LHCN-M2 (cell line): ENCODE measurements at places on chromosomes 1 and 21. TPM values are rescaled to one million over a fixed set of nuclear protein-coding genes. Genes with fewer than 3 reads are reported as not detected.

GRCh38 chr1:201640624-201641023, 101.7 kb downstream of the NAV1 start:
- DNase-seq: no peak

Gene CDK18
- 0.34 and 0.71 TPM in 2 replicates for total RNA-seq

DNA sequence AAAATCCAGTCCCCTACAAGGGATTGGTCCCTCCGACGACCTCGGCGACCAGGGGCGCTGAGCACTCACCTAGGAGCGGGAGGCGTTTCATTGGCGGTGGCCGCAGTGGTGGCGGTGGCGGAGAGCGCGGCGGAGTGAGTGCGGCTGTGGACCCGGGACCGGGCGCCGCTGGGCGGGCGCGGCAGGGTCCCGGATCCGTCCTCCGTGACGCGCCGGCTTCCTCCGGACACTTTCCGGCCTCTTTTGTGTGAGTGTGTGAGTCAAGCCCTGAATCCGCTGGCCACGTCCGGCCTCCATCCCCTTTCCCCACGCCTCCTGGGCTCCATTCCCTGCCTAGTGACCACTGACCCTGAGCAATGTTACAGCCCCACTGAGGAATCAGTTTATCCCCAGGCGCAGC, at the start of gene ADGRL4:
TSS of gene ADGRL4 (minus strand) at position 167 of the 400 bp plus-strand sequence. CDS start at position 91, 76 bp downstream.
- peak; percentile 5 for DNase-seq

DNA sequence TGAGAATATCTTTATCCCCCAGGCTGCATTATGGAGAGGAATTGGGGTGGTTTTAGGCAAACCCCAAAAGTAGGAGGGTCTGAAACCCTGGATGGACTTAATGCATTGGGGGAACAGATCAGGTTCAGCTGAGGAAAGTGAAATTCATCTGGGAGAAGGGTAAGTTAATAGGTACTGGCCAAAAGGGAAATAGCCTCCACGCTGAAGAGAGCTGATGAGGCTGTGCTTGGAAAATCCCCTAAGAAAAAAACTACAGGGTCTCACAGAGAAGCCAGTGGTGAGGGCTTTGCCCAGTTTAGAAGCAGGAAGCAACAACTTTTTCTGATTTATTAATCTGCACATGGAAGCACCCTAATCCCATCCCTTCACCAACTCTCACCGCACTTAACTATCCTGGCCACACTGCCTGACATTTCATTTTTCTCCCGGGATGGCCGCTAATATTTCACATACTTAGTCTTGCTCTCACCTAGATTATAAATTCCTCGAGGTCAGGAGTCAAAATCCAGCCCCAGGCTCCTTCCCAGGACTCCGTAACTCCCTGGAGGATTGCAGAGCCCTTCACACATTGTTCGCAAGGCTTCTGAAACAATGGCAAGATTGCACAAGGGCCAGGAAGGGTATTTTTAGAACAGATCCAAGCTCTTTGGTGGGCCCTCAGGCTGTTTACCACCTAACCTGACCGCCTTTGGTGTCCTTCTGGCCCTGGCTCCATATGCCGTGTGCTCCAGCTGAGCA, 60.9 kb upstream of the TARBP1 start:
- DNase-seq: no peak

Gene LRRC3
- not detected in 2 replicates for total RNA-seq

DNA sequence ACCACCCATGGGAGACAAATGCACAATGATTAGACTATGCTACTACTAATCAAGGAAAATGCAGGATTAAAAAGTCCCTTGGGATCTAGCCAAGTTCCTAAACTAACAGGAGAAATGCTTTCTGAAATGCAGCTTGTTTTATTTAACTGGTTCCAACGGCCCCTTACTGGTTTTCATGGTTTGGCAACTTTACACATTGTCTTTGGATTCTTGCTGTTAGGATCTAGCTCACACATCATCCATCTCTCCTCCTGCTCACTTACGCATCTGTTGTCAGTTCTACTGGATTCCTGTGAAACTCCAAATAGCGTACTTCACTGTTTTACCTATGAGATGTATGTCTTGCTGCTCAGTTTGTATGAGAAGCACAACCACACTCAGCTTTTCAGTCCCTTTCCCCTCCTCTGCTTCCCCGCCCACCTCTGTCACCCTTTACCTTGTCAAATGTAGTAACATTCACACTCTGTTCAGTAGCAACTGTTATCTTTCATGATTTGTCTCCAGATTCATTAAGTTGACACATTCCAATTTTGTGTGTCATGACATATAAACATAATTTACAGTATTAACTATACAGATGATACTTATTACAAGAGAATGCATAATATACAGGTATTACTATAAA, 130.1 kb downstream of the SIM2 start:
- no peak for DNase-seq

Gene AVPR1B
- total RNA-seq: not detected in 2 replicates

GRCh38 chr1:7670334-7671145, 100.6 kb upstream of the VAMP3 start:
- DNase-seq: no peak

Gene DSCAM
- not detected in 2 replicates for total RNA-seq

Gene MIS18A
- total RNA-seq: 23.9 and 27.1 TPM in 2 replicates

Gene RGS13
- total RNA-seq: not detected in 2 replicates

Gene PAQR6
- 0.83 and 1.8 TPM in 2 replicates for total RNA-seq

Gene FAM72C
- 0.13 and 1.8 TPM in 2 replicates for total RNA-seq

Gene HTR6
- not detected in 2 replicates for total RNA-seq

GRCh38 chr21:37509802-37510393, 143.3 kb downstream of the DYRK1A start:
- DNase-seq: peak; percentile 41

Gene PRAMEF33
- total RNA-seq: not detected in 2 replicates

Gene TNFRSF8
- 0.19 TPM in 1 of 2 replicates, not detected in the other for total RNA-seq

DNA sequence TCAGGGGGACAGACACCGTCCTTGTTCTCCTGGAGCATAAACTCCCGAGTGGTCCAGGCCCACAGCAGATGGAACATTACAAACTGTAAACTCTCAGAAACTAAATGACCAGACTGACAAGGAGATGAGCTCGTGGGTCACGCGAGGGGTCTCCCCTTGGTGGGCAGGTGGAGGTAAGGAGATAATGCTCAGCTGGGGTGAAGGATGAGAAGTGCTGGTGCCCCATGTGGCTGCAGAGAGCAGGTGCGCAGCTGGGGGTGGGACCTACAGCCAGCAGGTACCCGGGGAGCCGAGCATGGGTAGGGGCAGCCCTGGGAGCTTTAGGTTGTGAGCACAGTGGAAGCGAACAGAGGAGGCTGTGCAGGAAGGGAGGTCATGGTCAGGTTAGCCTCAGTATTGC, 40.1 kb downstream of the AJAP1 start:
- DNase-seq: no peak

DNA sequence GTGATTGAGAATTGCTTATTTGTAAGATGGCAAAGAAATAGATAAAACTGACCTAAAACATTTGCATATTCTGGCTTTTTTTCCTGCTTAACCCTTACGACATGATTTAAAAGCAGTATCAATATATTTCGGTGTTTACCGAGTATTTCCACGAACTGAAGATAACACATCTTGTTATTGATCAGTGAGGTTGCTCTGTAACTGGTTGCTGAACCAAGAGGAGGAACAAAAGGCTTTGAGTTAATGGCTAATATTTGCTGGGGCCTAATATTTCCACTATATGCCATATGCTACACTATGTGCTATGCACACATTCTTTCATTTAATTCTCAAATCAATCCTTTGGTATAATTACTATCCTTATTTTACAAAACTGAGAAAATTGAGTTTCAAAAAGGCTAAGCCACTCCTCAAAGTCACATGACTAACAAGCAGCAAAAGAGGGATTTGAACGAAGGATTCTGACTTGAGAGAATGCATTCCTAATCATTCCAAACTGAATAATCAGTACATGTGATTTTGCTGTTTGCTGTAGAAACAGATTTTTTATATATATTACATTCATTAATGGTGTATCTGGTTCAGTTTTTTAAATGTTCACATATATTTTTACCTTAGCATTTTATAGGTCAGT, 346.0 kb downstream of the USP25 start:
- DNase-seq: no peak

Gene PTGFR
- total RNA-seq: 26.5 and 32.8 TPM in 2 replicates

DNA sequence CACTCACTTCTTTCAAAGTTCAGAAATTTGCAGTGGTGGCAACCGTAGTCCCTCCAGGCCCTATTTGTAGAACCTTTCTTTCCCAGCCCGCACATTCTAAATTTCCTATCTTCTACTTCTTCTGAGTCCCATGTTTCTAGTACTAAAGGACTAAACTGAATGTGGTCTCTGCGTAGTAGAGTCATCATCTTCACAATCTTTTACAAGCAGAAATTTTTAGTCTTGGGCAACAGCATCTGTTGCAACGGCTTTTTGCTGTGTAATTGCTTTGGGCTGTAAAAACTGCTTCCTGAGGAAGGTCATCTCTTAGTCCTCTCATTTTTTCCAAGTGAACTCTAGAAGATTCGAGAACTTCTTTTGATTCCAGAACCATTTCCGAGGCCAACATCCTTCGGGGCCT, 23.9 kb downstream of the VAV3 start:
- DNase-seq: peak; percentile 50

Gene B4GALT3
- total RNA-seq: 40.4 and 42.6 TPM in 2 replicates

GRCh38 chr21:37688952-37689659, 227.2 kb downstream of the KCNJ6 start:
- DNase-seq: no peak

DNA sequence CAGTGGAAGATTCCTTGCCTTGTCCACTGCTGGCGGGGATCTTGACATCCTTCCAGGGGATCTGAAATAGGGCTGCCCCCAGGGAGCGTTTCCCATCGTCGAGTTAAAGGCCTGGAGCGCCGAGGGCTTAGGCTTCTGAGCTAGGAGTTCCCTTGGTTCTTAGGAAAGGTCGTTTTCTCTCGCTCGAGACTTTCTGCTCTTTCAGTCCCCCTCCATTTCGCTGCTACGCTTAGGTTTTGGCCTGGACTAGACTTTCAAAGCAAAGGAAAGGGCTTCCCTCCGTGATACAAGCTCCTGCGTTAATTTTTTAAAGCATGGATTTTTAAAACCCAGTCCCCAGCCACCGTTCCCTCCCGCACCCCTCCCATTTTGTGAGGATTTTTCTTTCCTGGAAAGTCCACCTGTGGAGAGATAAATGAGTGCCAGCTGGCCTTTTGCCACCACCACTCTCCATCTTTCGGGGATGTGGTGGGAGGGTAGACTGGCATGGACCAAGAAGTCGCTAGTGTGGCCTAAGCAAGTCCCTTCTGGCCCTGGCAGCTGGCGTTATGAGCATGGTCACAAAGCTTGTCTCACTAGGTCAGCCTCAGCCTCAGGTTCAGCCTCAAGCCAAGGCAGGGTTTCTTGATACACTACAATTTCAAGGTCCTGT, 9.2 kb downstream of the NR5A2 start:
- no peak for DNase-seq

DNA sequence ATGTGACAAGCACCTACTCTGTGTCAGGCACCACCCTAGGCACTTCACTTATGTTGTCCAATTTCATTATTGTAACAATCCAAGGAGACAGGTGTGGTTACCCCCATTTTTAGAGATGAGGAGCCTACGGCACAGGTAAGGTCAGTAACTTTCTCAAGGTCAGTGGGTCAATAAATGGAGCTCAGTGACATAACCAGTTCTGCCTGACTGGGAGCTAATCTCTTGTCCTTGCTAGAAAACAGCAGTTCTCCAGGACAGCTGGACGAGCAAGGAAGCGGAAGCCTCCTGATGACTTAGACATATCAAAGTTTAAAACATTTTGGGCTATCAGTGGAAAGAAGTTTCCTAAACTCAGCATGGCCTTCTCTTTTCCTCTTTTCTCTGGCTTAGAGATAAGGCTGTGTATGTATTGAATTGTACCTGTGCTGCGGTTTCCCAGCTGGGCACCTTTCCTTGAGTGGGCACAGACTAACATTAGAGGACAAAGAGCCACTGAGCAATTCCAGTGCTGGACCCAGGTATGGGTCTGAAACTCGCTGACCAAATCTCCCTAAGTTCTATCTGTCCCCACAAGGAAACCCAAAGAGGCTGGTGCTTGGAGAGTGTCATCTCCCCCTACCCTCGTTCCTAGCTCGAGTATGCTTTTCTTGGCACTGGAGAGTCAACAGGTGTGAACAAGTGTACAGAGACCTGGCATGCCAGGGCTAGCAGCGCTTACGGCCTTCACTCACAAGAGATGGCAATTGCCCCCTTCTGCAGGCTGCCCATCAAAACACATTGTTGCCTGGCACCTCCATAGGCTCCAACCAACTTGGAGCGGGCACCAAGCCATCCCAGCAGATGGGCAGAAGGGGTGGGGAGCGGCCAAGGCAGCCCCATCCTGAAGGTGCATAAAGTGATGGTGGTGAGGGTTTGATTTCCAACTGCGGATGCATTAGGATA, 456.1 kb upstream of the PROX1 start:
- no peak for DNase-seq

GRCh38 chr1:53583868-53584776, 124.9 kb downstream of the DMRTB1 start:
- DNase-seq: no peak

GRCh38 chr1:220796530-220796929, 9.8 kb downstream of the MTARC1 start:
- no peak for DNase-seq

DNA sequence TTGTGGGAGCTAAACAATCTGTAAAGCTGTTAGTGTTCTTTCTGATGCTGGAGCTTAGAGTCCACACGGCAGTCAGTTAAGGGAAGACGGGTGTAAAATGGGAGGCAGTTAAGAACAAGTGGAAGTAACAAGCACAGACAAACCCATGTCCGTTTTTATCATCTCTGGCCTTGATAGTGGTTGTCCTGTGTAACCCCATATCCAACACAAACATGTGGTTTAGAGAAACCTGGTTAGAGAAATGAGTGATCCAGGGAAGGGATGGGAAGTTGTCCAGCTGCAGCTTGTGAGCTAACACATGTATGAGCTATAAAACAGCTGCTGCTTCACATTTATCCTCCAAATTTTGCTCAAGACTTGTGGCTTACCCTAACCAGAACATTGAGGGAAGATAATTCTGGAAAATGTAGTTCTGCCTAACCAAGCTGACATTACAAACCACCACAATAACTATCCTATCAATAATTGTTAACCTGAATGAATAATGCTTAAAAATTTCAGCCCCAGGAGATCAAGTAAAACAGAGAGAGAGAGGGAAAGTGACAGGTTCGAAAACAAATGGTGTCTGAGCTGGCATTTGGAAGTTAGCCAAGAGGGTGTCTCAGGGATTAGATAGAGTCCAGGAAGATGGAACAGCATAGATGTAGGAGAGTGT, 10.6 kb upstream of the C1orf162 start:
- DNase-seq: peak; percentile 97

- no peak for DNase-seq
Measured at GRCh38 chr1:114505148-114505561, 5.8 kb downstream of the TRIM33 start.

GRCh38 chr1:208837242-208837641, 593.1 kb upstream of the PLXNA2 start:
- DNase-seq: no peak

DNA sequence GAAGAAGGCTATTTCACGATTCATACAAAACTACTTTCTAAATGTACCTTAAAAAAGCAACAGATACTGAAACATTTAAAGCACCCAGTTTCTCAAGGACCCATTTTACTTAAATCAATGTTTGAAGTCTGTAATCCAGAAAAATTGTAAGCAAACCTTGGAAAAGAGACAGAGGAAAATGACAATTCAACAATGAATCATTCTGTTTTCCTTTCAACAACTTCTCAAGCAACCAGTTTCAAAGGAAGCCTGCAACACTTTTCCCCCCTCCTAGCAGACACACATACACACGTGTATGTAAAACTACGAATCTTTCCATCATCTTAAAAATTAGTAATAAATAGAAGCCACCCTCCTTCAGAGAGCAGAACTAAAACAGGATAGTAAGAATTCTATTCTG, 1.2 kb downstream of the RERE start:
- no peak for DNase-seq

Gene ALX3
- not detected in 2 replicates for total RNA-seq

Gene TMEM81
- 1.4 and 2.2 TPM in 2 replicates for total RNA-seq
